GM10248 (cell line): ENCODE measurements at places on chromosomes 1 and 21.

DNA sequence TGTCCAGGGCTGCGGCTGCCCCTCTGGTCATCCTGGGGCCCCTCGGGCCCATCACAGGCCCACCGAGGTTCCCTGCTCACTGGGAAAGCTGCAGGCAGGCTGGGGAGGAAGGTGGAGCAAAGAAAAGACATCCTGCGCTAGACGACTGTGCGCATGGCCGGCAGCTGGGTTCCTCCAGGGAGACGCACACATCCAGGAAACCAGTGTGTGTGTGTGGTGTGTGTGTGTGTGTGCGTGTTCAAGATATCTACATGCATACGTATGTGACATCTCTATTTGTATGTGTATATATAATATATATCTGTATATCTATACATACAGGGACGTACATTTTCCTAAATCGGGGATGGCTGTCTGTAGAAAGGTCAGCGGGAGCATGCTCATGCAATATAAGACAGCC is 63.7 kb downstream of the ACOT7 start:
- no peak for DNase-seq

DNA sequence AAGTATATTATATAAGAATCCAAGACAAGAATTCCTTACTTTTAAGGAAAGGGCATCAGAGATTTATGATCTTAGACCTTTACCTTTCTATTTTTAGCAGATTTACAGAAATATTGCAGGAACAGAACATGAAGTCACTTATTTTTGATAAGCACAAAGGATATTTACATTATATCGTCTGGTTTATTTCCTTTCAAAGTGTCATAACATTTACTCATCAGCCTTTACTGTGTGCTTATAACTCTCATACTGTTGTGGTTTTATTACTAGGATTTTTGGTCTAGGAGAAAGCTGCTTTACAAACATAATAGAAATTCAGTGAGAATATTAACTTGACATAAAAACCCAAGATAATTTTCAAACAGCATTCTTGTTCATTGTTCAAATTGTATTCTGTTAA is 47.6 kb downstream of the APP start:
- DNase-seq = no peak

DNA sequence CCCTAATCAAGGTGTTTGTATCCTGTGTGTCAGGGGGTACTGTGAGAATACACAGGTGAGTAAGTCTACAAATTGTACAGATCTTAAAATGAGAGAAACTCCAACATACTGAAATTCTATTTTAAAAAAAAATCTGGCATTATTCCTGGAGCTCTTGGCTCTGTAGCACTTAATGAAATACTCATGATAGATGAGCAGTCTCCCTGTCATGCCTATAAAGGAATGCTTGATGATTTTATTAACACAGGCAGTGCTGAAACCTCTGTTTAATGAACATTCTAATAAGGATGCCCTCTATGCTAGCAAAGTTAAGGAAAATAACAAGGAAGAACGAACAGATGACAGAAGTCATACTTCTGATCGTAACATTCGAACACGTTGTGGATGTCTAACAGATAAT is 233.9 kb upstream of the NEGR1 start:
- DNase-seq = no peak

- no peak for DNase-seq
These were observed 29.7 kb downstream of the COA6 start for GRCh38 chr1:234402939-234403338.

GRCh38 chr1:82799261-82799660 is 998.5 kb downstream of the ADGRL2 start:
- no peak for DNase-seq

- DNase-seq = no peak
These were observed 48.9 kb downstream of the AGPAT3 start for GRCh38 chr21:43913928-43914327.

- no peak for DNase-seq
These were observed 43.9 kb upstream of the CRB1 start for GRCh38 chr1:197224160-197224559.

DNA sequence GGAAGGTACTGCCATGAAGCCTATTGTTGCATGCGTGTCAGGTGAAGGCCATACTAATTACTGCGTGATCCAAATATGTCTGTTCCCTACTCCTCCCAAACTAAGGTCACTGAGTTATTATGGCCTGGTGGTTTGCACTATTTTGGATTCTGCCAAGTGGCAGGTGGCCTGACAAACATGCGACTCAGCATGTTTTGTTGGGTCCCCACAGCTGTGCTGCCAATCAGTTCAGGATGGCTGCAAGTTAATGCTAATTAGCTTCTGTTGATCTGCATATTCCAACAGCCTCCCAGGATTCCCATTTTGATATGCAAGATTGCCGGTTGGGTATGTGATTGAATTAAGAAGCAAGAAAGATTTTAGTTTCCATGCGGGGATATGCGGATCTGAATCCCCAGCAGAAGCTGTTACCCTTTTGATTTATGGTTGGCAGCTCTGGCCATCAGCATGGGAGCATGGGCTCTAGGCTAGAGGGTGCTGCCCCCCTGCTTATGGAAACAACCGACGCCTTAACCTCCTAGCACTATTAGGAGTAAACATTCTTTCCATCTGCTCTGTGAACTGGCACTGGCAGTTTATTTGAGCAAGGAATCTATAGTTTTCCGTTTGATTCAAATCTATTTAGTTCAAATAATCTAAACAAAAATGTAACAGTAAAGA is 429.8 kb upstream of the C1orf87 start:
- DNase-seq = no peak

DNA sequence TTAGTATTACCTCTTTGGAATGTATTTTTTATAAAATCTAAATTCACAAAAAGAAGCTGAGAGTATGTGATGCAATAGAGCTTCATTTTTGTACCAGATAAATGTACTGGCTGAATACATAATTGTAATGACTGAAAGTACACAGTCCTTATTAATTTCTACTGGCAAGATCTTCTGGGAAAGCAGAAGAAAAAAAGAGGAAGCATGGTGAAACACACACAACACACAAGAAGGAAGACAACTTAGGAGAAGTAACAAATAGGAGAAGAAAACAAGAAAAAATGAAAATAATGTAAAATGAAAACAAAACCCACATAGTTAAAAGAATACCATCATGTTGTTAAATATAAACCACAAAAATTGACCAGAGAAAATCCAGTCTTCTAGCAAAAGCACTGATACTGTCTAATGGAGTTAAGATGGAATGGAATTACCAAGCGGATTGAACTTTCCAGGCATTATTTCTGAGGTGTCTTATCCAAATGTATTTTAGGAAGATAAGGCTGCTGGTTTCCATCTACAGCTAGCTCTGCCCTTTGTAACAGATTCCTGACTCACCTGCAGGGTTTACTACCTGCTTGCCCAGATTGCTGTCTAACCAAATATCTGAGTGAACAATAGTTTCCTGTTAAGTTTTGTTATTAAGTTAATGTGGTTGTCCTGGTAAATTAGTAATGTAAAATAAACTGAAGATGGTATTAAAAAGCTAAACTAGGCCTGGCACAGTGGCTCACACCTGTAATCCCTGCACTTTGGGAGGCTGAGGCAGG is 4.5 kb upstream of the COP1 start:
- DNase-seq = no peak

GRCh38 chr1:216521477-216521876 is 98.2 kb upstream of the USH2A start:
- no peak for DNase-seq
